Spleen (tissue), 13 donors: ENCODE measurements at places on chromosomes 7 and 10. TPM values are rescaled to one million over a fixed set of nuclear protein-coding genes. Genes with fewer than 3 reads are reported as not detected.

TDRD1 gene
- 0.03 TPM for polyA plus RNA-seq

HOXA10 gene
- 0.19 TPM for polyA plus RNA-seq

ADRB1 gene
- 0.83 TPM for polyA plus RNA-seq

CPA1 gene
- 0.79 TPM for polyA plus RNA-seq

SCART1 gene
- 0.72 TPM for polyA plus RNA-seq

MPP7 gene
- 0.48 TPM for polyA plus RNA-seq
